ENCODE measurements at places on chromosomes 4 and X. TPM values are rescaled to one million over a fixed set of nuclear protein-coding genes. Genes with fewer than 3 reads are reported as not detected.

- no peak overlapping the region for H3K27ac ChIP-seq
- no peak overlapping the region for H3K4me3 ChIP-seq
- no peak for DNase-seq
- no peaks in the 10 kb centered on the region for H3K4me1 ChIP-seq
- no peaks in the 10 kb centered on the region for H3K27me3 ChIP-seq
These were observed 122.2 kb upstream of the ESX1 start for GRCh38 chrX:104376937-104377336.

TMEM185A gene
- total RNA-seq: 17.3 TPM

DNA sequence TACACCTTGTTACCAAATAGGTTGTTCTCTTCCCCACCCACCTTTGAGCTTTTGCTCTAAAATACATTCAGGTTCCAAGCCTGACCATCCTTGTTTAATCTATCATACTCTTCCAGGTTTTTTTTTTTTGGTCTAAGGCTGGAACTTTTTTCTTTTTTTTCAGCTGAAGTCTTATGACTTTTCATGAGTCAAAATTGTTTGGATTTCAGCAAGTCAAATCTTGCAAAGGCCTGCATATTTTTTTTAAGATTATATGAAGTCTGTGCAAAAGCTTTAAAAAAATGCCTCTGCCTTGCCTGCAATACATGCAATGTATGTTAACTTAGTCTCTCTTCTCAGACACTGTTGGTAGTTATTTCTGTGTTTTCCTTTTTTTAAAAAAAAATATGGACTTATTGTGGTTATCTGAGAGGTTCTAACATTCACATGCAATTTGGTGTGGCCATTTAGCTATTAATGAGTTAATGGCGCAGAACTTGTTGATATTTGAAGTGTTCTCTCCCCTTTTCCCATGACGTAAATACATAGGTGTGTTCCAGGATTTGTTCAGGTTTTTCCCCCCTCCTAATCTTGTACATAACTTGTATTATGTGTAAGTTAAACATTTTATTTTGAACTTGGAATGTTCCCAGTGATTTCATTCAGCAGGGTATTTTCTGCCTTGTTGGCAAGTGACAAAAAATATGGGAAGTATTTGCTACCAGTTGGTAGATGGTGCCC, 58.7 kb downstream of the CCKAR start:
- no peak overlapping the region for H3K27ac ChIP-seq
- no peak overlapping the region for H3K4me3 ChIP-seq
- DNase-seq: peak; percentile 58
- peaks cover 4% of the 10 kb centered on the region for H3K36me3 ChIP-seq

APLN gene
- 0.17 TPM for total RNA-seq

DNA sequence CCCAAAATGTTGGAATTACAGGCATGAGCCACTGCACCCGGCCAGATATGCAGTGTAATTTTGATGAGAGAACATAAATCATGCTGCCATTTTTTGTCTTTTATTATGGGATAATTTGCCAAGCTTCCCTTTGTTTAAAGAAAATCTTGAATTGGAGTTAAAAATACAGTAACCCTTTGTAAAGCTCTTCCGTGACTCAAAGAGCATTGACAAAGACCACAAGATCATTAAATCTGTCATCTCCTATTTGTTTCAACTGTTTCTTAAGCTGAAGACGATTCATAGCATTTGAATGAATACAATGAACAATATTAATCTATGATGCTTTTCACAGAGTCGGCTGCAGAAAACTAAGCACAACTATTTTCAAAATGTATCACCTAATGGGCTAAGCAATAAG, 132.6 kb downstream of the ANAPC4 start:
- no peak for DNase-seq
- no peaks in the 10 kb centered on the region for H3K36me3 ChIP-seq
- H3K27me3 ChIP-seq: no peaks in the 10 kb centered on the region
- H3K27ac ChIP-seq: no peak overlapping the region
- H3K4me1 ChIP-seq: no peaks in the 10 kb centered on the region

DNA sequence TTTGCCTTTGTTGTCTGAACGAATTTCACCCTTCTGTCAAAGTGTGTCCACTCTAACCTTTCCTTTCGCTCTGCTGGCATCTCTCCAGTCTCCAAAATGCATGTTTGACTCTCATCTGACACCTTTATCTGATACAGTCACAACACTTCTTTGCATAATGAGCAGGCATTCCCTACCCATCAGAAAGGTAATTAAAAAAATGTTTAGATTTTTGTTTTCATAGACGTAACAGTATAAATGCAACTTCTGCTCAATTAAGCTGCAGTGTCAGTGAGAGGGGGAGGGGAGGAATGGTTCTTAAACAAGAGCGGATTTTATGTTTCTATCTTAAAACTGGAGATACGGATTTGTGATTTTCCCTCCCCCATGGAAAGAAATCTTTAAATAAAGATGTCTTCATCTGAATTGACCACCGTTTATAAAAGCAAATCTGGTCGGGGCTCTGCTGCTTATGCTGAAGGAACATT, 70.2 kb downstream of the CXXC4 start:
- no peak overlapping the region for H3K27ac ChIP-seq
- no peak overlapping the region for H3K4me3 ChIP-seq
- DNase-seq: no peak

DNA sequence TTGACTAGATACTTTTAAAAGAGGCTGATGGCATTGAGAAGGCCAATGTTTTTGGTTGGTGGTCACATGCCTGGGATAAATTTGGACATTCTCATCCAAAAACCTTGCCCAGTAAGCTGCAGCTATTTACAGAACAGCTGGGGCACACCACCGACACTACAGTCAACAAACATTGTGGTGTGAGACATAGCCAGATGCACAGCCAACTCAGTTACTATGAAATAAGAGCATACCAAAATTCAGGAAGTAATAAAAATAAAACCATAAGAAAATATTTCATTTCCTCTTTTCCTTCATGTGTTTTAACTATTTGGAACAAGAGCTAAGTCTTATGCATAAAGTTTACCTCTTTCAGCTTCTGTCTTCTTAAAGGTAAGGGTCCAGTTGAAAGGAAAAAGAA, 8.8 kb downstream of the PPM1K start:
- H3K4me3 ChIP-seq: no peak overlapping the region
- no peaks in the 10 kb centered on the region for H3K36me3 ChIP-seq
- H3K27ac ChIP-seq: no peak overlapping the region
- H3K4me1 ChIP-seq: no peaks in the 10 kb centered on the region
- no peaks in the 10 kb centered on the region for H3K27me3 ChIP-seq

DNA sequence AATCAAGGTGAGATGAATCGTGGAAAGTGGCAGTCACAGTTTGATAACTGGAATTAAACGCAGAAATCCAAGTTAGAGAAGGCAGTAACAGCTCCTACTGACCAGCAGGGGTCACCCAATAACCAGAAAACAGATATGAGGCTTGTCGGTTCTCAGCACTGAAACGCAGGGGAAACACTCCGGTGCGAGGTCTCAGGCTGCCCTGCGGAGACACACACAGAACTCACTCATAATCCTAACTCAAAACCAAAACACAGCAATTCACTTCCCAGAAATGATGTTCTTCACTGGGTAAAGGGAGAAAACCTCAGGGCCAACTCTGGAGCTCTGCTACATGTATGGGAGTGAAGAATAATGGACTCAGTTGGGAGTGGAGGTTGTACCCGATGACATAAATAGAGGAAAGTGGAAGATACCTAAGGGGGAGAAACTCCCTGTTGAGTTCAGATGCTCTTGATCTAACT, 384.4 kb downstream of the RAPGEF2 start:
- peaks cover 2% of the 10 kb centered on the region for H3K27me3 ChIP-seq
- H3K4me1 ChIP-seq: no peaks in the 10 kb centered on the region
- no peak overlapping the region for H3K27ac ChIP-seq
- DNase-seq: peak; percentile 73
- H3K36me3 ChIP-seq: no peaks in the 10 kb centered on the region
- no peak overlapping the region for H3K4me3 ChIP-seq

GRCh38 chr4:24876431-24876830, 36.4 kb downstream of the CCDC149 start:
- no peaks in the 10 kb centered on the region for H3K36me3 ChIP-seq
- H3K27me3 ChIP-seq: no peaks in the 10 kb centered on the region
- H3K4me1 ChIP-seq: no peaks in the 10 kb centered on the region
- no peak overlapping the region for H3K27ac ChIP-seq

DNA sequence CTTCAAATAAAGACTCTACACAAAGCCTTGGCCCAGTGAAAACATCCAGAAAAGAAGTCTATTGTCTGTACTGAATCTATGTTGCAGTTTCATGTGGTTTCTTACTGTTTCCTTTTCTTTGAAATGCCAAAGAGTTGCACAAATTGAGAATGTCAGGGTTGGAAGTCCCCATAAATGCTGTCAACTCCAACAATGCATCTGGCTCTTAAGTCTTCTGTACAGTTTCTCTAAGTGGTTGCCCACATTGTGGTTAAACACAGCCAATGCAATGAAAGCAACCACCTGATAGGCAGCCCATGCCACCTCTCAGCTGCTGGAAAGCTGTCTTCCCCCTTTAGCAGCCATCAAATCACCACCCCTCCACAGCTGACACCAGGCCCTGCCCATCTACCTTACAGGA, 67.2 kb upstream of the C1GALT1C1 start:
- no peak overlapping the region for H3K27ac ChIP-seq
- no peak overlapping the region for H3K4me3 ChIP-seq
- no peaks in the 10 kb centered on the region for H3K4me1 ChIP-seq
- H3K27me3 ChIP-seq: no peaks in the 10 kb centered on the region

TLR3 gene
- total RNA-seq: 8.1 TPM

GIMD1 gene
- total RNA-seq: not detected

GRCh38 chrX:46770000-46770816, 11.3 kb upstream of the SLC9A7 start:
- H3K4me1 ChIP-seq: peaks cover 2% of the 10 kb centered on the region
- no peaks in the 10 kb centered on the region for H3K27me3 ChIP-seq
- H3K4me3 ChIP-seq: peak overlapping the region; percentile 17
- peak overlapping the region; percentile 89 for H3K27ac ChIP-seq

DNA sequence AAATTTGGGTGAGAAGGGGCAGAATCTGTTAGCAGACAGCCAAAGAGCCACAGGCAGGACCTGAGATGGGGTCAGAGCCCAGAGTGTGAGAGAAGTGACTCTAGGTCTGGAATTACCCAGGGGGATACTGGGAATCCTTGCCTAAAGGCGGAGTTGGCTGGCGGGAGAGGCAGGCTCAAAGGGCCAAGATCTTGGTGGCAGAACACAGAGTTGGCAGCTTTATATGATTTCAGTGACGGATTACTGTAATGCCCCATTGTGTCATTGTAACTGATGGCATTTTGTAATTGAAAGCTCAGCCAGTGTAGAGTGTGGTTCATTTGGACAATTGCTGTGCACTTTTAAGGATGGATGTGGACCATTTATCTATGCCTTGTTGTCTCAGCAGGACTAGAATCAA, 77.3 kb downstream of the SMIM20 start:
- no peaks in the 10 kb centered on the region for H3K36me3 ChIP-seq
- H3K27ac ChIP-seq: no peak overlapping the region
- H3K27me3 ChIP-seq: no peaks in the 10 kb centered on the region
- DNase-seq: no peak

DNA sequence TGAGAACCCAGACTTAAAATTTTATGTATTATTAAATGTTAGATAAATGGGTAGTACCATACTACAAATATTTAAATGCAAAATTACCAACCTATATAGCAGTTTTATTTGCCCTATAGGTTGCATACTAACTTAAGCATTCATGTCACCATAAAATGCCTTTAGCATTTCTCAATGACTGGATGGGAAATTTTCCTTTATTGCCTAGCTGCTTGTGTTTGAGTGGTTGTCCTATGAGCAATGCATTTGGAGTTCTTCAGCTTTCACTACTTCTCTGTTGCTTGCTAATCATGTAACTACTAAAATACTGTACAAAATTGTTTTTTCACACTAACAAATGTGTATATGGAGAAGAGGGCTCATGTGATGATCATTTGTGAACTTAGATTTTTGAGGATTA, 44.2 kb upstream of the CEP135 start:
- H3K27me3 ChIP-seq: no peaks in the 10 kb centered on the region
- no peak for DNase-seq
- no peaks in the 10 kb centered on the region for H3K36me3 ChIP-seq
- no peak overlapping the region for H3K27ac ChIP-seq

ARHGEF38 gene
- not detected for total RNA-seq

GUCY1A1 gene
- 23.4 TPM for total RNA-seq

ADRA2C gene
- 0.26 TPM for total RNA-seq

DNA sequence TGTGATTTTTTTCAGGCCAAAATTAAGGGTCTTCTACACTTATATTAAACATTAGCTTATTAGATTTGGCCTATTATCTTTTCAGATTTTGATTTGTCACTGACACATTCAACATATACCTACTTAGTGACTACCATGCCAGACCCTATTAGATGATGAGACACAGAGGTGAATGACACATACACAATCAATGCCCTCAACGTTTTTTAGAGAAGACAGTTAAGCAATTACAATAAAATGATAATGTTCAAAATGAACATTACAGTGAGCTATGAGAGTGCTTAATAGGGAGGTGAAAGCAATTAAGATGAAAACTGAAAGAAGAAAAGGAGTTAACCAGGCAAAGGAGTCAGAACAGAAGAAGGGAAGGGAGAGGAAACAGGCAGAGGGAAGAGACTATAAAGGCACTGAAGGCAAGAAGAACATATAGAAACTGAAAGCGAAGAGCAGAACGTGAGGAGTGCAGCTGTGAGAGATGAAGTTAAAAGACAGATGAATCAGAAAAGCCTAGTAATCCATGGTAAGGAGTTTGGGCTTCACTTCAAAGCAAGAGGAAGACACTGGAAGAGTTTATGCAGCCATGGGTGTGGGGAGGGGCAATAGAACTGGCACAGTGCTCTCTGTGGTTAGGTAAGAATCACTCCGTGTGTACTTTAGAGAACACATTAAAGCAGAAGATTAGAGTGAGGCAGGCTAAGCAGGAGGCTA, 119.0 kb downstream of the REELD1 start:
- peak overlapping the region; percentile 51 for H3K4me3 ChIP-seq
- no peaks in the 10 kb centered on the region for H3K27me3 ChIP-seq
- H3K27ac ChIP-seq: peak overlapping the region; percentile 13
- DNase-seq: peak; percentile 68
- H3K36me3 ChIP-seq: no peaks in the 10 kb centered on the region

- no peaks in the 10 kb centered on the region for H3K36me3 ChIP-seq
- DNase-seq: peak; percentile 34
- H3K27ac ChIP-seq: peak overlapping the region; percentile 11
- peak overlapping the region; percentile 43 for H3K4me3 ChIP-seq
- no peaks in the 10 kb centered on the region for H3K27me3 ChIP-seq
These were observed 1.9 kb downstream of the GASK1B start for GRCh38 chr4:158170691-158171561.

GRCh38 chr4:8475751-8476575, 35.4 kb downstream of the TRMT44 start:
- no peaks in the 10 kb centered on the region for H3K36me3 ChIP-seq
- no peaks in the 10 kb centered on the region for H3K27me3 ChIP-seq
- DNase-seq: no peak
- H3K4me3 ChIP-seq: no peak overlapping the region

ZIC3 gene
- total RNA-seq: not detected

Measured in fibroblast of lung (primary cell).